ELF-1 (cell line): ENCODE measurements at places on chromosomes 12 and 14.

- no peak for DNase-seq
These were observed 37.7 kb downstream of the TAOK3 start for GRCh38 chr12:118334939-118335567.

GRCh38 chr14:104280902-104281767, 142.7 kb downstream of the KIF26A start:
- DNase-seq: peak; percentile 55

DNA sequence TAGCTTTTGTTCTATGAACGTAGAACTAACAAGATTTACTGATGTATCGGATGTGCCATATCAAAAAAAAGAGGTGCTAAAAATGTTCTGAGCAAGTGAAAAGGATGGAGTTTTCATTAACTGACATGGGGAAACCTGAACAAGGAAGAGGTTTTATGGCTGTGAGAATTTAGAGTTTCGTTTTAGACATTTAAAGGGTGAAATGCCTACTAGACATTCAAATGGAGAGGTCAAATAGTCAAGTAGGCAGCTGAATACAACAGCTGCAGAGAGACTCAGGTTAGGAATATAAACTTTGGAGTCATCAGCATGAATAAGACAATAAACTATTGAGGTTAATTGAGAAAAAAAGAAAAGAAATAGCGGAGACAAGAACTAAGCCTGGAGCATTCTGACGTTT, 364.9 kb upstream of the GARIN6 start:
- DNase-seq: no peak

DNA sequence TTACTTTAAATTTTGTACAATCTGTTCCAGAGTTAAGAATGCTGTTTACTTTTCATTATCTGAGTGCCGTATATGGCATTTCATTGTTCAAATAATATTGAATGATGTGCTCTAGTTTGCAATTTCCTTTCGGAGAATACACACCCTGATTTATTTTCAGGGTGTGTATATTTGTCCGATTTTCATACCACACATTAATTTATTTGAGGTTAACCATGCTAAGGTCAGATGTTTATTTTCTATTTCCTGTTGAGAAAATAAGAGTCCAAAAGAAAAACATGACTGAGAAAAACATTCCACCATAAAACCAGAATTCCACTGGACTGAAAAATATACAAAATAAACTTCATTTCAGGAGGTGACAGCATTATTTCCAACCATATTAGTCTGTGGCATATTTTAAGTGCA, 64.2 kb upstream of the OVCH1 start:
- no peak for DNase-seq

DNA sequence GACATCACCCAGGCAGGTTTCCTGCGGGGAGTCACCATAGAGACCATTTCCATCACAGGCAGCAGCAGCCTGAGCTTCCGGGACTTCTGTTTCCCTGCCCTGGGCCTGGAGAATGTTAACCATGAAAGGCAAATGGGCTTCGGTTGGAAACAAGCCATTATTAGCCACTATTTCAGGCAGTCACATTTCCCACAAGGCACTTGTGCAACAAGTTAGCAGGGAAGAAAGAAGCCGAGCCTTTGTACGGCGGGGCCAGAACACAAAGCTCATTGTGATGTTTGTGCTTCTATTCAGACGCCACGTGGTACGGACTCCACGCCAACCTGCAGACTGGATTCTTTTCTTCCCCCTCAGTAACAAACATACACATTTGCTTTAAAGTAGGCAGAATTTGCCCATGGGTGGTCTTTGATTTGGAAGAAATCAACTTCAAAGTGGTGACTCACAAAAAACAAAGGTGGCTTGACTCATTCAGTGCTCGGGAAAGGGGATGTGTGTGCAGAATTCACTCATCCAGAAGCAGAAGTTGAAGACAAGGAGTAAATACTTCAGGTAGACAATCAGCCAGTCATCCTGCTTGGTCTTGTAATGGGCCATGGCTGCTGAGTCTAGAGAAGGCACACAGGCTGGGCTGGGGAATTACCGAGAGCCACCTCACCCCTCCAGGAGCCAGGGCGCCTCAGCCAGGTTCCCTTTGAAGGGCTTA, 154.2 kb upstream of the PRMT8 start:
- peak; percentile 43 for DNase-seq

- DNase-seq: no peak
These were observed 1.2 kb upstream of the CSAD start for GRCh38 chr12:53181935-53182334.

- no peak for DNase-seq
These were observed 132.4 kb downstream of the GPR65 start for GRCh38 chr14:88137327-88137726.

- peak; percentile 45 for DNase-seq
These were observed 47.2 kb downstream of the MYF5 start for GRCh38 chr12:80763874-80764273.

DNA sequence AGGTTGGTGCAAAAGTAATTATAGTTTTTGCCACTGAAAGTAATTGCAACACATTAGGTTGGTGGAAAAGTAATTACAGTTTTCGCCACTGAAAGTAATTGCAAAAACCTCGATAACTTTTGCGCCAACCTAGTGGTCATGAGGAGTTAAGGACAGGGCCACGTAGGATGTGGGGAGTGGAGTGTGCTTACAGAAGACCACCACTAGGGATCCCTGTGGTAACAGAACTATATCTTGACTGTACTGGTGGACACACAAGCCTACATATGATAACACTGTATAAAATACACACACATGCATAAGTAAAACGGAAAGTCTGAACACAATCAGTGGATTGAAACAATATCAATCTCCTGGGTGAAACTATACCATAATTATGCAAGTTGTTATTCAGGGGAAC, 187.4 kb upstream of the ABCD2 start:
- DNase-seq: peak; percentile 30

GRCh38 chr12:67078957-67079356, 190.2 kb upstream of the CAND1 start:
- DNase-seq: no peak

DNA sequence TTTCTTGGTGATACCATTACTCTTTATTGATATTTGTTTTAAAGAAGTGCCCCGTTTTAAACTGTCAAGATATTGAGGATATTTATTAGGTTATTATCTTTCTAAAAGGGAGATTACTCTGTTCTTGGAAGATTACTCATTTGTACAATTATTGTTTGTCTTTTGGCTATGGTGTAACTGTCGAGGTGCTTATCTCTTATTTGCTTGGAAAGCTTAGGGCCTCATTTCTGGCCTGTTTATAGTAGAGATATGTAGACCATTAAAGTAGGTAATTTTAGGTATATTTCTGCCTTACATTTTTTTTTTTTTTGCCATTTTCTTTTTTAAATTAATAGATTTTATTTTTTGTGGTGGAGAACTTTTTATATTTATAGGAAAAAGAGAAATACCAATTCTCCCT, 74.2 kb downstream of the KTN1 start:
- DNase-seq: no peak

GRCh38 chr12:84660139-84660538, 252.5 kb downstream of the SLC6A15 start:
- DNase-seq: no peak

DNA sequence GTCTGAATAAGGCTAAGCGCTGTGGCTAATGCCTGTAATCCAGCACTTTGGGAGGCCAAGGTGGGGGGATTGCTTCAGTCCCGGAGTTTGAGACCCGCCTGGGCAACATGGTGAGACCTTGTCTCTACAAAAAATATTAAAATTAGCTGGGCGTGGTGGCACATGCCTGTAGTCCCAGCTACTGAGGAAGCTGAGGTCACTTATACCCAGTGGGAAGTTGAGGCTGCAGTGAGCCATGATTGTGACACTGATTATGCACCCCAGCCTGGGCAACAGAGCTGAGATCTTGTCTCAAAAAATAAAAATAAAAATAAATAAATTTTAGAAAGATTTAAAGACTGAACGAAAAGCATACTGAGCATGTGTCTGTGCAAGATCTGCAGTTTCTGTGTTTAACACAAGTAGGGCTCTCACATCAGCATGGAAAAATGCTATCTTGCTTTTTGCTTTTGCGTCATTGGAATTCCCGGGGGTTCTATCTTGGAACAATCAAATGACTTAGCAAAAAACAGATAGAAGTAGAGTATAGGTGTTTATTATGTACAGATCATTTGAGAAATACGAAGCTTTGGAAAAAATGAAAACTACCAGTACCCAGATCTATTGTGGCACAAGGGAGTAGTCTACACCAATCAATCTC, 161.9 kb downstream of the CAPZA3 start:
- DNase-seq: no peak

DNA sequence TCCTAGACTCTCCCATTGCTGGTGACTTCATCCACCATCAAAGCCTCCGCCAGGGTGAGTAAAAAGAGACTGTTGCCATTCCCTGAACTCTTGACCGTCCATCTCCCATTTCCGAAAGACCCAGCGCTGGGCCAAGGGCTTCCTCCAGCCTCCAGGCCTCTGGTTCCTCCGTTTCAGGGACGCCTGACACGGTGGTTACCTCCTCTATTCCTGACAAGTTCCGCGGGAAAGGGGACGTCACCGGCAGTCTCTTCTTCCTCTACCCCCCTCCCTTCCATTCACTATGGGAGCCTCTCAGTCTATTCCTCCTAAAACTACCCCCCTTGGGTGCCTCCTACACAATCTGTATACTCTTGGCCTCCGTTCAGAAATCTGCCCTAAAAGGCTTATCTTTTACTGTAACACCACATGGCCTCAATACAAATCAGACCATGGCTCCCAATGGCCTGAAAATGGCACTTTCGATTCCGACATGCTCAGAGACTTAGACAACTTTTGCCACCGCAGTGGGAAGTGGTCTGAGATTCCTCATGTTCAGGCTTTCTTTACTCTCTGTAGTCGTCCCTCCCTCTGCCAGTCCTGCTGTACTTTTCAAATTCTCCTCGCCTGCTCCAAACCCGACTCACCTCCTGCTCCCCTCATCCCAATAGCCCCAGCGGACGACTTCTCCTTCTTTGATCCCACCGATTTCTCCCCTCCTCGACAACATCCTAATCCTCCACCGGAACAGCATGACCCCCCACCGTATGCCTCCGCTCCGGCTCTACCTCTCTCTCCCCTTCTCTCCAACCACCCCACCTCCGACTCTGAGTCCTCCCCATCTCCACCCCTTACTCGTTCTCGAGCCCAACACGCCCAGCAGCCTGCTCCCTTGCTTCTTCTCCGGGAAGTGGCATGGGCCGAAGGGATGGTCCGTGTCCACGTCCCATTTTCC, 70.4 kb downstream of the MOK start:
- DNase-seq: no peak

DNA sequence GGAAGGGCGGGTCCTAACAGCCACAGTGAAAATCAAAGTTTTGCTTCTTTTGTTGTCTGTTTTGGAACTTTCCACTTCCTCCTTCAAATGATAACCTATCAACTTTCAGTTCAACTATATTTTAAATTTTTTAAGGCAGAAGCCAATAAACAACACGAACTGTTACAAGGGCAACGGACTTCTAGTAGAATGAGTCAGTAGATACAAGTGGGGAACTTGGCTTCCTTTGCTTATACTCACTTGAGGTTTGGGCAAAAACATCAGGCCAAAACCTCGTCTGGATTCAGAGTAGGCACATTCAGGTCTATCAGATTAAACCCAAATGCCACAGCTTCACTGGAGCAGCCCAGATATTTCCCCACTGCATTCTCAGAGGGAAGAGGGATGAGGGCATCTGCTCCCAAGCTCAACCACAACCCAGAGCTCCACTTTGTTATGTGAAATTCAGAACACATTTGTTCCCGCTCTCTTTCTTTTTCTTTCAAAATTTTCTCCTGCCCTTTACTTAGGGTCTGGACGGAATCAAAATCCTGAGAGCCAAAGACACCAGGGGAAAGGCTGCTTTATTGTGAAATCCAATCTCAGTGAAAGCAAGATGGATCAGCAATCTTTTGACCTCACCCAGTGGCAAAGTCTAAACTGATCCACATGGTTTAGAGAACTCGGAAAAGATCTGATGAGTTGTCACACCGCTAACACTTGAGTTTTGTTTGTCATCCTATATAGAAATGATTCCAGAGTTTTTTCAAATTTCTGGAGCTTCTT, 152.5 kb upstream of the BTG1 start:
- DNase-seq: no peak

DNA sequence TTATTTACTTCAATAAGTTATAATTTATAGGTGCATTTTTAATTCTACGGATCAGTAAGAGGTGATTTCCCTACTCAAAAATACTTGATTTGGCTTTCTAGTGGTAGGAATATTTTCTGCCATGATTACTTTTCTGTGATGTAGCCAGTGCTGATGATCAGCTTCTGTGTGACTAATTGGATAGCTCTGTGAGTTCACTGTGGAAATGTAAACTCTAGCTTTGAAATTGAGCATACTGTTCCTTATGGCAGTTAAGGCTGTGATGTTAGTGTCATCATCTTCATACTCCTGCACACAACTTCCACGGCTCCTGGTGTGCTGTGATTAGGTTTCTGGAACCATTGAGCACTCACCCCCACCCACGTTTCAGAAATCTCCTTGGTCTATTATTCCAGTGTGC, 48.2 kb downstream of the PLEKHA5 start:
- DNase-seq: no peak

GRCh38 chr12:106093246-106093645, 45.5 kb downstream of the NUAK1 start:
- DNase-seq: no peak

GRCh38 chr12:19239616-19240234, 110.2 kb downstream of the PLEKHA5 start:
- no peak for DNase-seq

DNA sequence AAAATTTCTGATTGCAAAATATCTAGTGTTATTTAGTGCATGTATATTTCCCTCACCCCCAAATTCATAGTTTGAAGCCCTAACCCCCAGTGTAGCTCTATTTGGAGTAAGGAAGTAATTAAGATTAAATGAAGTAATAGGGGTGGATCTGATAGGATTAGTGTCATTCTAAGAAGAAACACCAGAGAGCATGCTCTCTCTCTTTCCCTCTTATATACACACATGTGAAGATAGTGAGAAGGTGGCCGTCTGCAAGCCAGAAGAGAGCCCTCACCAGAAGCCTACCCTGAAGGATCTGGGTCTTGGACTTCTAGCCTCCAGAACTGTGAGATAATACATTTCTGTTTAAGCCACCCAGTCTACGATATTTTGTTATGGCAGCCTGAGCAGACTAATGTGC, 120.3 kb downstream of the TMEM30B start:
- DNase-seq: no peak

DNA sequence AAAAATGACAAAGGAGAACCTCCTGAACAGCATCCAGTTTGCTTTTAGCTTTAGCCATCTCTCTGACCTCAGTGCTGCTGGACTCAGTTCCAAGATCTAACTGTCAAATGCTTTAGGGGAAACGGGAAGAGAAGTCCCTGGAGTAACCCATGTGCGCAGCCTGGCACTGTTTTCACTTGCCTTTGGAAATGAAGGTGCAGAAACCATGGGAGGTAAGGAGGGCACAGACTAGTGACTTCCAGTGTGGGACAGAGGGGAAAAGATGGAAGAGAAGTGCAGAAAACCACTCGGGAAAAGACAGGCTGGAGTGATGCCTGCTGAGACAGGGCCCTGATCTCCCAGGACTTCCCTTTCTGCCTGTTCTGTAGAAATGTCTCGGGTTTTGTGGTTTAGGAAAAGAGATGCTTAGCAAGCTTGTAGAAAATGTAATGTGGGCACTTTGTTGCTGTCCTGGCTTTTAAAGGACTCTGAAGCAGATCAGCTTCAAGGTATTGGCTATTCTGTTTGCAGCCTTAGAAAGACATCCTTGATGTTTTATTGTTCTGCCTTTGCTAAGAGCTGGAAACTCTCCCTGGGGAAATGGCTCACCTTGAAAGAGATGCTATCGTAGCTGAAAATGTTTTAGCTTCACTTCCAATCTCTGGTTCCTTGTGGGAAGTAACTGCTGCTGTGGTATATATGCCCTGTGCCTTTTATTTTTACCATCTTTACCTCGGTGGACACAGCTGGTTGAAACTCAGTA, 124.6 kb upstream of the HIF1A start:
- no peak for DNase-seq

GRCh38 chr14:102727336-102728095, 49.7 kb upstream of the TRAF3 start:
- no peak for DNase-seq

GRCh38 chr12:120194534-120195395, at the start of gene GCN1:
TSS of gene GCN1 (minus strand) at chr12:120194715. CDS start at chr12:120194697, 18 bp downstream.
- peak; percentile 90 for DNase-seq
